Activated T-cell treated with anti-CD3 and anti-CD28 coated beads for 24 hours (primary cell): ENCODE measurements at places on chromosomes 6 and 20.
A peak's percentile ranks its signal among the peaks of the same experiment; 100 is the strongest.

- DNase-seq: peak; percentile 33
Observed at GRCh38 chr6:136225496-136225895, 24.6 kb downstream of the MTFR2 start.

DNA sequence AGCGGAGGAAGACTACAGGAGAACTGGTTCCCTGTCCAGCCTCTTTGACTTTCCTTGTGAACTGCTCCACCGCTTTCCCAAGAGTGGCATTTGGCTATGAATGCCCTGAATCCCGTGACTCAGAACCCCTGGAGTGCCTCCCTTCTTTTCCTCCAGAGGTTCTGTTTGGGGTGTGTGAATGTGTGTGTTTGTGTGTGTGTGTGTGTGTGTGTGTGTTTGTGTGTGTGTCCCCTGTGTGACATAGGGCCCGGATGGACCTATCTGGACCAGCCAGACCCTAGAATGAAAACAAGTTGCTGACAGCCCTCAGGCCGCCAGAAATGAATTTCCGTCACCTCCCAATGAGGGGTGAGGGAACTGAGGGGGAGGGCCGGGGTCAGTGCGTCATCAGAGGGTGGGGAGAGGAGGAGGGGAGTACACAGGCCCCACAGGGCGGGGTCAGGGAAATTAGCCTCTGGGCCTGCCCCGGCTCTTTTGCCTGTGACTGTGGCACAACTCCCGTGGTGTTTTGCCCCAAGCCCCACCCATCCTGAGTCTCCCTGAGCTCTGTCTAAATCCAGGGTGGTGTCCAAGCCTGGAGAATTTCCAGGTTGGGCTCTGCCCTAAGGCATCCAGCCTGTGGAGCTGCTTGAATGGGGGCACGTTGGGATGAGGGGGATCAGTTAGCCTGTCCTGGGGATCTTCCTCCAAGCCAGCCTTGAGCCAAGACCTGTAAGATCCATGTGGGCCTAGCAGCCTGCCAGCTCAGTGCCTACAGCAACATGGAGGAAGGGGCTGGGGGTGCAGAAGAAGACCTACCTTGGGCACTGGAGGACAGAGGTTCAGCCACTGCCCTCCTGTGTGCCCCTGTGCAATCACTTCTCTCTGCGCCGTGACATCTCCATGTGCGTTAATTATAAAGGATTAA is 15.2 kb upstream of the MRPS18A start:
- DNase-seq: no peak

- no peak for DNase-seq
Observed at GRCh38 chr6:12324099-12324498, 33.9 kb downstream of the EDN1 start.

DNA sequence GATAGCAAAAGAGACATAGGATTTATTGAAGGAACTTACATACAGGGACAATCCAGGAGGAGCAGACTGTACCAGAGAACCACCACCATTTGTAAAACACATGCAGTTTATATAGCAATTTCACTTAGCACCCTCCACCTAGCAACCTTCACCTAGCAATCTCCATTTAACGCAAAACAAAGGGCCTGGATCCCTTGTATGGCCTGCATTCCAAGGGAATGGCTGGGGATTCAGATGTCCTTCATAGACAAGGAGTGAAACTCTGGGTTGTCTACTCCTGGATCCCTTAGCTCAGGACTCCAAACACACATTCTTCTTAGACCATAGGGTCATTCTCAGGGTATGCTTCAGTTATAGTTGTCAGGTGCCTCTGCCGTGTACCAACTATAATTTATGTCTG is 1324.9 kb downstream of the HACE1 start:
- no peak for DNase-seq
